ENCODE measurements at places on chromosomes 6 and 20.

GRCh38 chr6:134937426-134937825 is 12.5 kb downstream of the ALDH8A1 start:
- peak; percentile 4 for DNase-seq

DNA sequence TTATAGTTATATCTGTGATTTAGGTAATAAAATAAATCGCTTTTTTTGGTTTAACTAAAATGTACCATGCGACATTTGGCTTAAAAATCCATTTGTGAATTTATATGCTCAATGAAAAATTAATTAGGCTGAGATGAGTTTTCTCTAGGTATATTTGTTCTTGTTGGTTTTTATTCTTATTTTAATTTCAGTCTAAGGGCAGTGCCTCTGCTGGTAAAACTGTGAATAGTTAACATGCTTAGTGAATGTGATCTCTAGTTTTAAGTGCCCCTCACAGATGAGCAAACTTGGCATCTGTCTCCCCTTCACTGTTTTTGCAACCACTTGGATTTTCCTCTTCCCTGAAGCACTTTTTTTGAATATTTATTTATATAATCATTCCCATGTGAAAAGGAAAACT is 822.7 kb downstream of the GRIK2 start:
- DNase-seq, result no peak

DNA sequence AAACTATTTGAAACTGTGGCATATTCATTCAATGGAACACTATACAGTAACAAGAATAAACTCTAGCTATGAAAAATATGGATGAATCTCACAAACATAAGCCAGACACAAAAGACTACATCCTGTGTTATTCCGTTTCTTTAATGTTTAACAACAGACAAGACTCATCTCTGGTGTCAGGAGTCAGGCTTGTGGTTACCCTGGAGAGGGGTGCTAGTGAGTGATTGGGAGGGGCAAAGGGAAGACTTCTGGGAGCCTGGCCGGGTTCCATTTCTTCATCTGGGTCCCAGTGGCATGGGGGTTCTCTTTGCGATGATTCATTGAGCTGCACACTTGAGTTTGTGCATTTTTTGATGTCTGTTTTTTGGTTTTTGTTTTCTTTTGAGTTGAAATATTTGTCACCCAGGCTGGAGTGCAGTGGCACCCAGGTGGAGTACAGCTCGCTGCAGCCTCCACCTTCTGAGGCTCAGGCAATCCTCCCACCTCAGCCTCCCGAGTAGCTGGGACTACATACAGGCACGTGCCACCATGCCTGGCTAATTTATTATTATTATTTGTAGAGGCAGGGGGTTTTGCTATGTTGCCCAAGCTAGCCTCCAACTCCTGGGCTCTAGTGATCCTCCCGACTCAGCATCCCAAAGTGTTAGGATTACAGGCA is 21.2 kb upstream of the TTPAL start:
- no peak for DNase-seq

GRCh38 chr6:161393292-161393691 is 119.4 kb upstream of the AGPAT4 start:
- no peak for DNase-seq

DNA sequence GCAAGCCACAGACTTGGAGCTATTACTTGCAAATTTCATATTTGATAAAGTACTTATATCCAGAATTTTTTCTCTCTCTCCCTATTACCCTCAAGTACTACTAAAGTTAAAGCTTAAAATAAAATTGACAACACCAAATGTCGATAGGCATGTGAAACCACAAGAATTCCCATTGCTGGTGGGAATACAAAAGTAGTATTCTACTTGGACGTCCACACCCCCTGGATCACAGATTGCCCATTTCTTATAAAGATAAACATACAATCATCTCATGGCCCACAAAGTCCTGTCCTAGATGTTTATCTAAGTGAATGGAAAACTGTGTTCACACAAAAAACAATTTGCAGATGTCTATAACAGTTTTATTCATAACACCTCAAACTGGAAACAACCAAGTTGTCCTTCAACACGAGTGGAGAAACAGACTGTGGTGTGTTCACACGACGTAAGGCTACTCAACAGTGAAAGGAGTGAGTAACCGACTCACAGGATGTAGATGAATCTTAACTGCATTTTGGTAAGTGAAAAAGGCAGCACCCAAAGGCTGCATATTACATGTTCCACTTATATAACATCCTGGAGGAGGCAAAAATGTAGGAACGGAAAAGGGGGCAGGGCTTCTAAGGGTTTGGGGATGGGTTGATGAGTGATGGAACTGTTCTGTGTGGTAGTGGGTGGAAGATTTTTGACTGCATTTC is 297.4 kb downstream of the THBS2 start:
- DNase-seq, result no peak

DNA sequence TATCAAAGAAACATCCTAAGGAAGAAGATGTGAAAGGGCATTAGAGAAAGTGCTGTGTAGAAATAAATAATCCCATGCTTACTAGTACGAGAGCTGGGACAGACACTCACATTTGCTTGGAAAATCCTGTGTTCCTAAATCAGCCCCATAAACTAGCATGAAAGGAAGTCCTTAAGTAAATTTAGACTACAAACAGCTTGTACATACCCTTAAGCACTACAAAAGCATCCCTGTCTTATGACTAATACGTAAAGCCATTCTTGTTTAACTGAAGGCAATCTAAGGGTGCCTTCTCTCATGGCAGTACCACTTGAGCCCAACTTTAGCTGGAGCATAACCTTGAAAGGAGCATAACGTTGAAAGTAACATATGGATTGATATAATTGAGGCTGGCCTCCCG is 15.4 kb upstream of the FOXQ1 start:
- DNase-seq, result no peak

DNA sequence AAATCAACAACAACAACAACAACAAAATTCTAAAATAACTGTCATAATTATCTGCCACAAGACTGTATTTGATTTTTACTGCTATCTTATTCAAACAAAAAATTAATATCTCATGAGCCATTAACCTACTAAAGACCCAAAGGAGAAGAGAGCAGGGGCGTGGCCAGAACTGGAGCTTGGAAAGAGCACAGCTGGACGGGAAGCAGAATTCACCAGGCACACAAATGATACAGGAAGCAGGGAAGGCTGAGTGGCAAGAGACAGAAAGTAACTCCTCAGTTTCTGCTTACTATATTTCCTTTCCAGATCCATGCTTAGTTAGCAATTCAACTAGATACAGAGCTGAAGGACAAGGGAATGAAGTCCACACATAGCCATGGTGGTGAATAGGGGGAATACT is 54.4 kb downstream of the FKBP5 start:
- no peak for DNase-seq

GRCh38 chr6:35494161-35494563 is 2.7 kb downstream of the TEAD3 start:
- DNase-seq, result no peak

GRCh38 chr20:10432079-10432478 is 1.9 kb downstream of the MKKS start:
- no peak for DNase-seq

GRCh38 chr6:25105070-25105925 is 169.5 kb upstream of the RIPOR2 start:
- DNase-seq, result no peak

- DNase-seq, result no peak
Measured at GRCh38 chr20:40706977-40707582, 18.0 kb upstream of the MAFB start.

- DNase-seq, result peak; percentile 14
Measured at GRCh38 chr6:12637960-12638641, 78.5 kb upstream of the PHACTR1 start.

- DNase-seq, result no peak
Measured at GRCh38 chr6:85764844-85765243, 122.2 kb upstream of the SYNCRIP start.

GRCh38 chr20:37160683-37161082 is 18.4 kb upstream of the RPN2 start:
- DNase-seq, result no peak

DNA sequence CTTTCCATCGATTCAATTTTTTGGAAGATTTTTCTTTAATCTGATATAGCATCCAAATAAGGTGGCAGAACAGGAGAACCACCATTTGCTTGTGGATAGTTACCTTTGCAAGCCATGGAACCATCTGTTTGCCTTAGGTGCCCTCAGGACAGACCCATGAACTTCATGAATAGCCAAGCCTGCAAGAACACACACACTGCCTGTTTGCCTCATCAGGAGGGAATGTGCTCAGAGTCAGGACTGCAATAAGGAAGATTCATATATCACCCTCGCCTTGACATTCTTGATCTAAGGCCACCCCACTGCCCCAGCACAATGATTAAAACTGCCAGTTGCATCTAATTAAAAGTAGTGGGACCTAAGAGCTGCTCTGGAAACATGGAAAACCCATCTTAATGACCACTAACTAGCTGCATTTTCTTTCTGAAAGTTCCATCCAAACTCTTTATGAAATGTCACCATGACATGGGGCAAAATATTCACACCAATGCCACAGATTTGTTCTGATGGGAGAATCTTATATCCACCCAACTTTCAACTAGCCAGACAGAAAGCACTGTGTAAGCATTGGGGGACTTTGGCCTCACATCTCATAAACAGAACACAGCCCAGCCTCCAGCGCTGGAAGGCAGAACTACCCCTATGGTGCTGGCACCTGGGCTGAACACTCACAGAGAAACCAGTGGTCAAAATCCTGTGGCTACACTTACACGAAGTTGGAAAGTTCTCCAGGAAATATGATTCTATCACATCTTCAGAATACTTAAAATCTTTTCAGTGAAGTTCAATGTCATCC is 48.3 kb downstream of the TBXT start:
- no peak for DNase-seq

DNA sequence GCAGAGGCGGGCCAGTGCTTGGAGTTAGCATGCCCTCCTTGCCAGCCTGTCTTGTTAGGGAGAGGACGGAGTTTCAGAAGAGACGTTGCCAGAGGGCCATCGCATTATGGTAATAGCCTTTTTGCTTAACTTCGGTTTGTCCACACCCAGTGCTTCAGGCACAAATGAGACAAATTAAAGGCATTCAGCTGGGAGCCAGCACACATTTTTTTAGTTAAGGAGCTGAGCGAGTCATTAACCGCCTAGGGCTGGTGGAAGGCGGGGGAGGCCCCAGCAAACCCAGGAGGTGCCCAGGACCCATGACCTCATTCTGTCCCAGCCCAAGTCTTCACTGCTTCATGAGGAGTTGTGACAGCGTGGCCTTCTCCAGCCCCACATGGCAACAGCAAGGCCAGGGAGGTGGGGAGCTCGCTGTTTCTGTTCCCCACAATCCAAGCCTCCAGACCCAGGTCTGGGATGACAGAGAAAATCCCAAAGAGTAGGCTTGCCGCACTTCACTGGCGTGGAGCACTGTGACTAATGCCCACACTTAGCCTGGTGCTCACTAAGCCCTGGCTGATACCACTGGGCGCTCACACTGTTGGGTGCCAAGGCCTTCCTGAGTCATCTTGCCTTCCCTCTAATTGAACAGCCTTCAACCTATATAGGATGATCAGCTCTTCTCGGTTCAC is 237.1 kb downstream of the ANKRD60 start:
- DNase-seq, result peak; percentile 84

DNA sequence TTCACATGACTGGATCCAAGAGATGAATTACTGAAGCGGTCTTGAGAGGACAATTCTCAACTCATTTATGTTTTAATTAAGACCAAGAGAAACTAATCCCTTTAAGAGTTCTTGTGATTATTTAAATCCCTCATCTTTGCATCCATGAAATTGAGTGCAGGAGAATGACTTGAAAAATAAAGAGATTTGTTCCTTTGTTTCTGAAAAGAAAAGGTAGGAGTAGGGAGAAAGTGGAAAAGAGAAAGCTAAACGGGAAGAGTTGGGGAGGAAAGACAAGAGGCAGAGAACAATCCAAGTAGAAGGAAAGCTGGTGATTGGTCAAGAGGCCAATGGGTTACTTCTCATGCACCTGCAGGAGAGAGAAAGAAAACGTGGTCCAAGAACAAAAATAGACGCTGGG is 75.2 kb upstream of the SOX4 start:
- no peak for DNase-seq

DNA sequence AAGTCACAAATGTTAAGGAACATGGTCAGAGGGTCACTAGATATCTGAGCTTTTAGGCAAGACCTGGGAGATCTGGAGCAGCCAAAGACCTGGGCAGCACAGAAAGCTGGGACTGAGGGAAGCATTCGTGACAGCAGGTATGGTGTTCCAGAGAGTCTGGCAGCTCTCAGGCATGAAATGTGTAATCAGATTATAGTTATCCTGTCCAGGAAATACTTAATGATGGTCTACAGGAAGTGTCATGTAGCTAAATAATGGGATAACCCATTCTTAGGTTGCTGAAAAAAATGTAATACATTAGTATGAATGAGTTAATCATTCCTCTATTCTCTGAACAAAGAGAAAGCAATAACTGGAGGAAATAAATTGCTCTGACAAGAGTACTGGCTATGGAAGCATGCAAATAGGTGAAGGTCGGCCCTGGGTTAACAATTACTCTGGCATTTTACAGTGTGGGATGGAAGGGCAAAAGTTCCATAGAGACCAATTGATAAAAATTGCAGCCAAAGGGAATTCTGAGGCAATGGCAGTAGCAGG is 740.5 kb downstream of the CBLN4 start:
- DNase-seq, result no peak

DNA sequence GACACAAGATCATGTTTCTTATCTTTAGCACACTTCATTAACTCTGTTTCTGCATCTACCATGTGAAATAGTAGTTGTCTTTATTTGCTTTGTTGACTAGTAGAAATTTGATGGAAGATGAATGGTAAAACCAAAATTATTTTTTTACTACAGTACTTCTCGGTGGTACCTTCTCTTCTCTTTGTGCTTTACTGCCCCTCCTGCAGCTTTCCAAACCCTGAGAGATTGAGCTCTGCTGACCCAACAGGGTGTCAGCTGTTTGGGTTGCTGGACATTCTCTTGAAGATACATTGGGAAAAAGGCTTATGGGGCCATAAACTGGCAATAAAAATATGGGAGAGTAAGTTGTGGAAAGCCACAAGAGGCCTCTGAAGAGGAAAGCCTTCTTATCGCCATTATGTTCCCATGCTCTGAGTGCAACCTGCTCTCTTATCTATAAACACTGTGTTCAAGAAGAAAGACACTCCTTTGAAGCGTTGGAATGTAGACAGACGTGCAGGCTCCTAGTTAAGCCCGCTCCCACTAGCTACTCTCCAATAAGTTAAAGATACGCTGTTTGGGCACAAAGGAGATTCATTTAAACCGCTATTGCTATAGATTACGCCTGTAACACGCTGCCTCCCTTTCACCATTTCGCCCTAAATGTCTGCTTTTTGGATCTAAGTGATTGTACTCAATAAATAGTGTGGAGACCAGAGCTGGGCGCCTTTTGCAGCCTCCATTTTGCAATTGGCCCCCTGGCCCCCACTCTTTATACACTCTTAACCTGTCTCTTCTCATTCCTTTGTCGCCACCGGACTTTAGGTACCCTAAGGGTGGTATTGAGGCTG is 60.1 kb upstream of the PRSS16 start:
- DNase-seq, result no peak

- peak; percentile 3 for DNase-seq
Measured at GRCh38 chr6:42661540-42662153, 60.8 kb downstream of the PRPH2 start.

DNA sequence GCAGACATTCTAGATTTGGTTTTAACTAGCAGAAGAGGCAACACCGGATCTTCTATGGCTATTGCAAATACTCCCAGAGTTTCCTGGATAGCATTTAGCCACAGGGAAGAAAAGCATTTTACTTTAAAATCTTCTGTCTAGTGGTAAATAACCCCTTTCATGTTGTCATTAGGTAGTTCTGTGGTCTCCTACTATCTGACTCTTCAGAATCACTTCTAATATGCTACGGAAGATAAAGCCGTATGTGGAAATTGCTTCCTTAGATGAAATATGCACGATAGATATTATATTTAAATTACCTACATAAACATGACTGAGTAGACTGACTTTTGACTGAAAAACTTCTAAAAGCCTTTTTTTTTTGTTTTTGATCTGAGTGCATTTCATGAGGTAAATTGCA is 759 bp downstream of the CRISP3 start:
- no peak for DNase-seq
